ENCODE measurements at places on chromosomes 6 and 20.

- no peak for DNase-seq
Observed at GRCh38 chr20:45016089-45016671, 49.9 kb downstream of the STK4 start.

DNA sequence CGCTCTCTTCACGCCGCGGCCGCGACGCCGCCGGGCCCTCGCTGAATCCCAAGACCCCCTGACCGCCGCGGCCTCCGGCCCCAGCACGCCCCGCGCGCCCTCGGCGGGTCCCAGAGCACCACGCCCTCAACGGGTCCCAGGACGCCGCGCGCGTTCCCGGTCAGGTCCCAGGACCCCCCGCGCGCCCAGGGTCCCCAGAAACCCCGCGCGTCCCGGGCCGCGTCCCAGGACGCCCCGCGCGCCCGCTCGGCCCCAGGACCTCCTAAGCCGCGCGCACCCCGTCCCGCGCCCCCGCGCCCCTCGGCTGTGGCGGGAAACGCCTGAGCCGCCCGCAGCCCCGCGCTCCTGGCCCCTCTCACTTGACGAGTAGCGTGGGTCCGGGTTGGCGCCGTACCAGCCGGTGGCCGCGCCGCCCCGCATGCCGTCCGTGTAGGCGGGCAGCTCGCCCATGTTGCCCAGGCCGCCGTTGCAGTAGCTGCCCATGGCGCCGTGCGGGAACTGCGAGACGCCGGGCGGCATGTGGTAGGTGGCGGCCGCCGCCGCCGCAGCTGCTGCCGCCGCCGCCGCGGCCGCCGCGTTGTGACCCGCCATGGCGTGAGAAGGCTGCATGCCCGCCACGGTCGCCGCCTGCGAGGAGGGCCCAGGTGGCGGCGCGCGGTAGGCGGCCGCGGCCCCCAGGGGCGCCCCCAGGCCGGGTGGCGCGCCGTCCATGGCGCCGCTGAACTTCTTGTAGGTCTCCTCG lies 556 bp downstream of the NKX2-4 start:
- DNase-seq = no peak

- no peak for DNase-seq
Observed at GRCh38 chr20:48923149-48923718, 1.7 kb downstream of the ARFGEF2 start.

DNA sequence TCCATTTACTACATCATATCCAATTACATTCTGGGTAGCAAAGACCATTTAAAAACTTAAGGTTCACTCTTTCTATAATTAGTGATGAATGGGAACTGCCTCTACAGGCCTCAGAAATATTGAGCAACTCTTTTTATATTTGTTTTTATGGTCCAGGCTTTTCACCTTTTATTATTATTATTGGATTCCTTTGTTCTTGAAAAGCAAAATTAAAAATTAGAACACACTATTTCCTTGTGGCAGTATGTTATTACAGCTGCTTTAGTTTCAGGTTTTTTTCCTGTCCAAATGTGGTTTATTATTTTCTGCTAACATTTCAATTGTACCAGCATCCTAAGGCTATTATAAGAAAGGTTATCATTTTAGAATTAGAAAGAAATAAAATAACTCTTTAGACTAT lies 150.1 kb downstream of the FARS2 start:
- no peak for DNase-seq

GRCh38 chr20:62952373-62952967 lies at the start of gene SLC17A9:
Gene SLC17A9, plus strand, starts transcription at chr20:62952709. Its CDS starts 122 bp downstream, at chr20:62952831.
- no peak for DNase-seq

DNA sequence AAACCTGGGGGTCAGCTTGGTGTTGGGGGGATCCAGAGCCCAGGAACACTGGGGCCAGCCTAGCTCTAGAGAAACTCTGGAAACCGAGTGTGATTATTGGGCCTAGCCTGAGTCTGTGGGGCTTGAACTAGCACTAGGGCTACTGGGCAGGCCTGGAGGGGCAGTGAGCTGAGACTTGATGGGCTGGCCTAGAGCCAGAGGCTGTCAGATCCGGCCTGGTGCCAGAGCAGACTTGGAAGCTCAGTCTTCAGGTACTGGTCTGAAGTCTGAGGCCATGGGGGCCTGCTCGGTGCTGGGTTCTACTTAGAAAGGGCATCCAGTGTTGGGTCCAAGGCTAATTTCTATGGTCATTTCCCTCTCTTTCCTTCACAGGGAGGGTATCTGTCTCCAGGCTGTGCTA lies 2.7 kb downstream of the DEFB112 start:
- no peak for DNase-seq
